Left ventricle myocardium inferior (tissue), 1 donor: ENCODE measurements at places on chromosomes 11 and 22. TPM values are rescaled to one million over a fixed set of nuclear protein-coding genes. Genes with fewer than 3 reads are reported as not detected.

DNA sequence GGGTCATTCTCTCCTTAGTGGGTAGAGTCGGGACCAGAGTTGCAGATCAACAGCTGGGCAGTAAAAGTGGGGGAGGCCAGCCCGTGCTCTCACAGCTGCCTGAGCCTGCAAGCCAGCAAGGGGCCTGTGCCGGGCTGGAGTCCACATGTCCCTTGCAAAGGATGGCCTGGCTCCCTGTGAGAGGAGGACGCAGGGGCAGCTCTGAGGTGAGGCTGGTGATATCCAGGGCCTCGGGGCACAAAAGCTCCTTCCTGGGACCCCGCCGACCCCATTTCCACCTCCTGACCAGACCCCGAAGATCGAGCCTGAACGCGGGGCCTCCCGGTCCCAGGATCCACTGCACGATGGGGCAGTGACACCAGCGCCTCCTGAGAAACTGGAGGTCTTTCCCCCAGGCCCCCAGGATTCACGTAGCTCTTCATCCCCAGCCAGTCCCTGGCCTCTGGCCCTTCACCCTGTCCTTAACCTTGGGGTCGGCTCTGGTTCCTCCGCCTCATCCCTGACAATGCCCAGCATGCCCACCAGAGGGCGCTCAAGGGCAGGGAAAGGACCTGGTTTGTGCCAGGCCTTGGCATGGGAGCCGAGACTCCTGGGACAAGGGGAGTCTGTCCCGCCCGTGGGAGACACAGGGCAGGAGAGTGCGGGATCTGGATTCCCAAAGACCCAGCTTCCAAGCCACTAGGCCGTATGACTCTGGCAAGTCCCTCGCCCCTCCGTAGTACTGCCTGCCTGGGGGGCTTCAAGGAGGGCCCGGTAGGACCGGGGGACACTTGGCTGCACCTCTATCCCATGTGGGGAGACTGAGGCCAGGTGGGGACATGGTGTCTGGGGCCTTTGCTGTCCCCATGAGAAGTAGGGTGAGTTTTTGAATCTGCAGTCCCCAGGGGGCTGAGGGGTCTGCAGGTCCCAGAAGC, 17.8 kb upstream of the WNT7B start:
- DNase-seq: peak; percentile 85

DNA sequence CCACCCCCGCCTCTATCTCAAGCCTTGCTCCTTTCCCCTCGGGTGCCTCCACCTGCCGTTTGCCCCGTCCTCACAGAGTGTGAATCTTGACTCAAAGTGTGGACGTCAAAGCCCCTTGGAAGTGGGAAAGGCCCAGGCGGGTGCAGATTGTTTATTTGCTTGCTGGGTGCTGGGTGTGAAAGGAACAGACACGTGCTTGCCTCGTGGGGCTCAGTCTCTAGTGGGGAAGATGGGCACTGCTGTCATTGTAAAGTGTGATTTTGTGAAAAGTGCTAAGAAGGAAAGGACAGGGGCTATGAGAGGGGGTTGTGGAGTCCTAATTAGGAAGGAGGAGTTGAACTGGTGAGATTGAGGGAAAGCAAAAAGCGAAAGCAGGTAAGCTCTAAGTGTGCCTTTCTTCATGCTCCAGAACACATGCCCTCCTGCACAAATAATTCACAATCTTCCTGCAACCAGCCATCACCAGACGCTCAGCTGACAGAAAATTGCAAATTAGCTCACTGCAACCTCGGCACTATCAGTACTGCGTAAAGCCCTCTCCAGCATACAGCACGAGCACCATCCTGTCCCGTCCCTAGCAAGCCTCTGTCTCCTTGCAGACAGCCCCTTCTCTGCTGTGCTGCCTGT, 9.7 kb upstream of the GCAT start:
- no peak for DNase-seq

GRCh38 chr11:3341298-3341697, 37.6 kb downstream of the ZNF195 start:
- peak; percentile 31 for DNase-seq

GRCh38 chr11:126293726-126294125, 10.1 kb upstream of the DCPS start:
- no peak for DNase-seq

GRCh38 chr11:92829121-92829520, 140.3 kb upstream of the MTNR1B start:
- DNase-seq: no peak

GRCh38 chr22:45645150-45645525, 26.5 kb upstream of the ATXN10 start:
- no peak for DNase-seq

- DNase-seq: no peak
Measured at GRCh38 chr11:14027525-14027924, 65.0 kb downstream of the SPON1 start.

DNA sequence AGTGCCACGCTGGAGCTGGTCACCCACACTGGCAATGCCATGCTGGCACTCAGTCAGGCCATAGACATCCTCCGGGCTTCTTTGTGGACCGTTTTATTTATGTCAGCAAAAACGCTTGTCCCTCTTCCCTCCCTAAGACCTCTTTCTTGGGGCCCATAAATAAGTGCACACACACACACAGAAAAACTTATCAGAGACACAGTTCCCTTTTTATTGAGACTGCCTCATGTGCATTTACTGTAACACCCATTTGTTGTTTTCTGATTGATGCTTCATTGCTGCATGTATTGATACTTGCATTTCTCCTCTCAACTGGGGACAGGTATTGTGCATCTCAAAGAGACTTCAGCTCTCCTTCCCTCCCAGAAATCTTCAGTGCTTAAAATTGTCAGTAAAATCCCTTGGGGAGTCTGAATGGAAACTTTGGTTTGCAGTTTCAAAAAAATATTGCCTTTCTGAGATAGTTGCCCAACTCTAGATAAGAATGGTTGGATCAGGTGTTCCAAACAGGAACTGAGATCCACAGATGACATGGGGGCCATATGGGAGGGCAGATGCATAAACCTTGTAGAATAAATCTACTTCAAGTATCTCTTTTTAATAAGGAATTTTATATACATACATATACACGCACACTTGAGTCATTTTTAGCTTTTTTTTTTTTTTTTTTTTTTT, 50.9 kb downstream of the PPP2R1B start:
- no peak for DNase-seq

DNA sequence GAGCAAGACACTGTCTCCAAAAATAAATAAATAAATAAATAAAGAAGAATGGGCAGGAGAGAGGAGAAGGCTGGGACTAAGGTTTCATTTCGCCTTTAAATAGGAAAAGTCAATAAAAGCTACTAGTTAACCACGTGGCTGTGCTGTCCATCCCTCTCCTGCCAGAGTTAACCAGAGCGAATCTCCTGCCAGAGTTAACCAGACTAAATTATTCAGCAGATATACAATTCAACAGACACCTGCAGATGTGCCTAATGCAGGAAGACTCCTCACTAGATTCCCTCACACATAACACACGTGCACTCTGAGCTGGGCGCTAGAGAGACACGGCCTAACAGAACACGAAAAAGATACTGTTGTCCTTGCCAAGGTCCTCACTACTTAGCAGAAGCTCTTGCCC, 156.1 kb downstream of the IGLL1 start:
- DNase-seq: no peak

DNA sequence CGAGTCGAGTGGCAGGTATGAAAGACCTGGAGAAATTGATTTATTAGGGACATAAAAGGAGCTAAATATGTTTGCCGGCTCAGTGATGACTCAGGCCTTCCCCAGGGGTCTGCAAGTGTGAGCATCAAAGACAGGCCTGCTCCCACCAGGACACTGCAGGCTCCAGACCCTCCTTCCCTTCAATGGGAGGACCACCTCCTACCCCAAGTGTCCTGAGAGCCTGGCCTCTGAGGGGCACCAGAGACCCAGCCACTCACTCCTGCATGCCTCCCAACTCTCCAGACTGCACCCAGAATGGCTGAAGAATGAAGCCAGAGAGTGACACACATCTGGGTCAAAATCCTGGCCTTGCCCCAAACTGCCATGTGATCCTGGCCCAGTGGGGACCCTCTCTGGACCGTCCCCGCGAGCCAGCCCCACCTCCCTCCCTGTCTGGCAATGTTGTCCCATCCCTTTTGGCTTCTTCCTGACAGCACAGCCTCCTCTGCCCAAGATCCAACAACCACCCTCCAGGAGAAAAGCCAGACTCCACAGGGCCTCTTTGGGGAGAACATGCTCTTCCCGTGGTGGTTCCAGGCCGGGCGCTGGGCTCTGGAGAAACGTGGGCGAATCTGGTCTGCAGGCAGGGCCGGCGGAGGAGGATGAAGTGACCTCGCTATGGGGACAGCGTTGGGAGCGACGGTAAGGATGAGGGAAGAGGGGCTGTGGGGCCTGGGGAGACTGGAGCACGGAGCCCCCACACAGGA, 36.2 kb downstream of the CYTH4 start:
- DNase-seq: no peak

GRCh38 chr11:9017773-9018172, 14.0 kb upstream of the NRIP3 start:
- DNase-seq: peak; percentile 75

DNA sequence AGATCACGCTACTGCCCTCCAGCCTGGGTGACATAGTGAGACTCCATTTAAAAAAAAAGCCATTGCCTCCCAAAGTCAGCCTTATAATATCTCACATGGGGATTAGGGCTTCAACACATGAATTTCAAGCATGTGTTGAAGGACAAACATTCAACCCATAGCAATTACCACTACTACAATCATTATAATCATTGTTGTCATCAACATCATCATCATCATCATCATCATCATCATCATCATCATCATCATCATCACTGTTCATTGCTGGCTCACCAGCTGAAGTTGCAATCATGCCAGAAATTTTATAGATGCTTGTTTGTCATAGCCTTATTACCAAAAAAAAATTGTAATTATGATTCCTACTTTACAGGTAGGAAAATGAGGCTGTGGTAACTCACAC, 762.9 kb downstream of the METTL15 start:
- no peak for DNase-seq

GRCh38 chr11:125542709-125543108, 26.6 kb upstream of the EI24 start:
- no peak for DNase-seq

DNA sequence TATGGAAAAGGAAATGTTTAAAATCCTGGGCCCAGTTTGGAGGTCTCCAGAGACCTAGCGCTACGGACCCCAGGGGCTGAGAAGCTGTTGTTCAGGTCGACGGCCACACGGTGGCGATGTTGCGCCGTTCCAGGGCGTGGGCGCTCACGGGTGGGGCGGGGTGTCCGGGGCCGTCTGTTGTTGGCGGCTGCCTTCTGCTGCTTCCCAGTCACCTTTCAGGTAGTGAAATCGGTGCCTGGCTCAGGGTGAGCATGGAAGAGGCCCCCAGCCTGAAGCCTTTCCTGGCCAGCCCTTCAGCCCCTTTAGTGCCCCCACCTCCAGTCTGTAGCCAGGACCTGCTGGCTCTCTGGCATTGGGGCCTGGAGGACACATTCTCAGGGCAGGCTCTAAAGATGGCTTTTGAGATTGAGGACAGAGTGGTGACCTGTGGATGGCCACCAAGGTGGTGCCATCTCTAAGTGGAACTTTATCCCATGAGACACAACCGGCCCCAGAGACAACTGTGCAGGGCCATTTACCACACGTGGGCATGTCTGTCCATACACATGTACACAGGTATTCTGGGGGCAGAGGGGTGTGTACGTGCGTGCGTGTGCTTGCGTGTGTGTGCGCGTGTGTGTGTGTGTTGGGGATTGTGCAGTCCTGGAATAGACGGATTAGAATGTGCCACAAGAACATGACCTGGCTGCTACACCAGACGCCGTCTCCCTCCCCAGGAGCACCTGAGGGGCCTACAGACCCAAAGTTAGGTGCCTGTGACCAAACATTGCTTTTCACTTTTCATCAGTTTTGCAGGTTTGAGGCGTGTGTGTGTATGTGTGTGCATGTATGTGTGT, 53.8 kb downstream of the ST14 start:
- peak; percentile 60 for DNase-seq

GRCh38 chr11:96986516-96986915, 596.7 kb downstream of the JRKL start:
- DNase-seq: no peak

DNA sequence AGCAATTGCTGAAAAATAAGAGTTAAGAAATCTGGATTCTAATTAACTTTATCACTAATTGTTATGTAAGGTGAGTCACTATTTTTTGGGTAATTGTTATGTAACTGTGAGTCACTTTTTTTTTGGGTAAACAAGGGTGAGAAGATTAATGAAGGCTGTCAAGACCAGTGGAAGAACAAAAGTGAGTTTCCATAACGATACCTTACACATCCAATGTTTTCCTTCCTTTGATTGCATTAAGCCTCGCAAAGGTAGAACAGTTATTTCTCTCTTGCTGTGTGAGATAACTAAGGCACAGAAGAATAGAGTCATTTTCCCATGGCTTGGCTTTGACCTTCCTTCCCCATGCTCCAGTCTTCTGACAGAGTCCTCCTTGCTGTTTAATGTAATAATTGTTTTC, 374.7 kb downstream of the DDX10 start:
- DNase-seq: no peak

GRCh38 chr11:106043540-106043939, 21.5 kb upstream of the MSANTD4 start:
- no peak for DNase-seq

Gene RFPL2
- total RNA-seq: 0.08 TPM

Gene SERPIND1
- 0.16 TPM for total RNA-seq

Gene CCDC90B
- total RNA-seq: 24.0 TPM

Gene HOATZ
- not detected for total RNA-seq

Gene ADM
- total RNA-seq: 14.2 TPM
